Testis (tissue), 5 donors: ENCODE measurements at places on chromosomes 6 and 20. TPM values are rescaled to one million over a fixed set of nuclear protein-coding genes. Genes with fewer than 3 reads are reported as not detected.

DNA sequence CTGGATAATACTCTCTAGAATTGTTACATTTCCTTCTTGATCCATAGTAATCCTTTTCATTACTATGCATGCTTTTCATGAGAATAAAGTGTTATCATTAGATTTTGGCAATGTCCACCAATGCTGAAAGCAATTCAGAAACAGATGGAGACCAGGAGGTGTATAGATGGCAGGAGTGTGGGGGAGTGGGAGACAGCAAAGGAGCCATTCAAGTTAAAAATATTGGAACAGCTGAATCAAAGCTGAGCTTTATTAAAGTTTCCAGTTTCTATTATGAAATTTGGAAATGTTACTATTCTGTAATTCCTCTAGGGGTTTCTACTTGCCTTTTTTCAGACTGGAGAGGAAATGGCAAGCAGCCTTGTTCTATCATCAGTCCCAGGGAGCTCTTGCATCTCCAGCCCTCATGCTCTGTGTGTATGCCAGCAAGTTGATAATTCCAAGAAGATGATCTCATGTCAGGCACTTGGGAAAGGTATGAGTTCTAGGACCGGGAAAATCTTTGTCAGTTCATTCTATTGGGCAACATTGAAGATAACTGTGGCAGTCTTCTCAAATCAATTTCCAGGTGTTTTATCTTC is 228.0 kb downstream of the CD109 start:
- no peak for DNase-seq

GRCh38 chr6:26205161-26205624 is 118.0 kb downstream of the HFE start:
- DNase-seq, result peak; percentile 85

- DNase-seq, result no peak
Measured at GRCh38 chr6:5866547-5867051, 140.1 kb downstream of the NRN1 start.

- no peak for DNase-seq
Measured at GRCh38 chr6:2468601-2468955, 223.2 kb upstream of the GMDS start.

GRCh38 chr6:169169375-169169774 is 84.3 kb downstream of the THBS2 start:
- DNase-seq, result no peak

GRCh38 chr6:148406579-148407371 is 64.1 kb downstream of the SASH1 start:
- DNase-seq, result no peak

GRCh38 chr20:3820901-3821727 is 767 bp downstream of the AP5S1 start:
- no peak for DNase-seq

DNA sequence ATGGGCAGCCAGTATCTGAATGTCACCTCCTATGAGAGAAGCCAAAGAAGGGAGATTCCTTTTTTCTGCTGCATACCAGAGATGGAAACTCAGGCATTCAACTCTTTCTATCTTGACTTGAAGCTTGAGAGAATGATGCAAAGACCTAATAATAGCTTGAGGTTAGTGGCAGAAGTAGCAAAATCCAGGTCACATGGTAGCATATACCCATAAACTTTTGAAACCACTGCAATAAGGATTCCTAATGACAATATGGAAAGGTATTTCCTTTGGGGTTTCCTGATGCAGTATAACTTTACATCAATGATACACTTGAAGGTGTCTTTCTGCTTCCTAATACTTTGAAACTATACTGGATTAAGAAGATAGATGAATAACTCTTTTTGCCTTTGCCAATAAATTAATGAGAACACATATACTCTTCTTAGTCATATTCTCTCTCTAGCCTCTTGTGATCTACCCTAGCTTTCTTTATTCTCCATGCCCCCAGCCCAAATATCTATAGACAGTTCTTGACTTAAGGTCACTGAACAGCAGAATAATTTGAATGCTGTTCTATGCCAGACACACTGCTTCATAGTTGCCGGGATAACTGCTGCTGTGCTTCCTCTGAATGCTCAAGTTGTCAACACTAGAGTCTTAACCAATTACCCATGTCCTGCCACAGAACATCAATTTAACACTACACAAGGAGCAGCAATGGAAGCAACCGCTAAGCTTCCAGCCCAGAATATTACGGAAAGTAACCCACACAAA is 155.5 kb upstream of the SIM1 start:
- DNase-seq, result no peak

GRCh38 chr6:157908369-157909281 is 73.0 kb upstream of the SYNJ2 start:
- DNase-seq, result no peak

DNA sequence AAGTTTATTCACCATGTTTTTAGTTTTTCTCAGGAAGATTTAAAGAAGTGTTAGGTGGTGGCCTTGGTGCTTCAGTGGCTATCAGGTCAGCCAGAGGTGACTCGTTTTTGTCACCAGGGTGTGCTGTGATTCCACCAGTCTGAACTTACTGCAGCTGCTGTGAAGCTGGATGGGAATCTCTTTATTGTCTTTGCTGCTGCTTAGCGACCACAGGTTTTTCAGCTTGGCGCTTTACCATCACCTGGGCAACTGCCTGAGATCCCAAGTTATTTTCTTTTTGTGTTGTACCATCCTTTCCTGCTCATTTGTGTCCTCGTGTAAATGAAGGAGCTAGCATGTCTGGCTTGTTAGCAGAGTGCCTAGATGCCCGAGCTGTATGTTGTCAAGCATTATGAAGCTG is 146.9 kb downstream of the MACROD2 start:
- peak; percentile 79 for DNase-seq

AKAP12 gene
- total RNA-seq, result 287 TPM

DNA sequence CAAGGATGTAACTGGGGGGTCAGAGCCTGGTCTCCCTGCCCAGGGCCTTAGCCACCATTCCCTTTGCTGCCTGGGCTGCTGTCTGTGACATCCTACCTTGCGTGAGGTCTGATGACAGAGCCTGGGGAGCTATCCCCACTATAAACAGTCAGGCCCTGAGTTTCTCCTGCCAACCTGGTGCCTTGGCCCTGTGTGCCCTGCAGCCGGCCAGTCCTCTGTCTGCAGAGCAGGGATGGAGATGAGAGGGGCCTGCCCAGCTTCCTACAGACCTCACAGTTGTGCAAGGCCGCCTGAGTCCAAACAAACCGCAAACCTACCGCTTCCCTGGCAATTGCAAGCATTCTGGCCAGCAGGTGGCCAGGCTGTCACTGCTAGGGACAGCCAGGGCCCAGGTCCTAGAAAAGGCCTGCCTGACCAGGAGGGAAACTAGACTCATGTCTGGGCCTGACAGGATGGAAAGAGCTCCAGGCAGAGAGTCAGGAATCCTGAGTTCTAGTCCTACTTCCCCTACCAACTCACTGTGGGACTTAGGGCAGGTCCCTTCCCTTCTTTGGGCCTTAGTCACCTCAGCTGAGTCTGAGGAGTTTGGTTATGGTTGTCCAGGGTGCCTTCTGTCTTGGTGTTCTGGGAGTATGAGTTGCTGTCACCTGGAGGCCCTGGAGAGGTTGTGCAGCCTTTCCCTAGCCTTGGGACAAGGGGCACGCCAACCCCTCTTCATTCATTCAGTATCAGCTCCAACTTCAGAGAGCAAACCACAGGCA is 86.2 kb downstream of the VEGFA start:
- DNase-seq, result peak; percentile 40

BRD2 gene
- total RNA-seq, result 312 TPM

ZSCAN26 gene
- 26.1 TPM for total RNA-seq

- no peak for DNase-seq
Measured at GRCh38 chr6:168606722-168607121, 165.7 kb downstream of the SMOC2 start.

ROS1 gene
- total RNA-seq, result 1.1 TPM

GRCh38 chr6:118029967-118030366 is 122.9 kb downstream of the SLC35F1 start:
- DNase-seq, result no peak

MRAP2 gene
- total RNA-seq, result 5.4 TPM

GRCh38 chr6:143107911-143108761 is 47.4 kb downstream of the AIG1 start:
- DNase-seq, result no peak

DNA sequence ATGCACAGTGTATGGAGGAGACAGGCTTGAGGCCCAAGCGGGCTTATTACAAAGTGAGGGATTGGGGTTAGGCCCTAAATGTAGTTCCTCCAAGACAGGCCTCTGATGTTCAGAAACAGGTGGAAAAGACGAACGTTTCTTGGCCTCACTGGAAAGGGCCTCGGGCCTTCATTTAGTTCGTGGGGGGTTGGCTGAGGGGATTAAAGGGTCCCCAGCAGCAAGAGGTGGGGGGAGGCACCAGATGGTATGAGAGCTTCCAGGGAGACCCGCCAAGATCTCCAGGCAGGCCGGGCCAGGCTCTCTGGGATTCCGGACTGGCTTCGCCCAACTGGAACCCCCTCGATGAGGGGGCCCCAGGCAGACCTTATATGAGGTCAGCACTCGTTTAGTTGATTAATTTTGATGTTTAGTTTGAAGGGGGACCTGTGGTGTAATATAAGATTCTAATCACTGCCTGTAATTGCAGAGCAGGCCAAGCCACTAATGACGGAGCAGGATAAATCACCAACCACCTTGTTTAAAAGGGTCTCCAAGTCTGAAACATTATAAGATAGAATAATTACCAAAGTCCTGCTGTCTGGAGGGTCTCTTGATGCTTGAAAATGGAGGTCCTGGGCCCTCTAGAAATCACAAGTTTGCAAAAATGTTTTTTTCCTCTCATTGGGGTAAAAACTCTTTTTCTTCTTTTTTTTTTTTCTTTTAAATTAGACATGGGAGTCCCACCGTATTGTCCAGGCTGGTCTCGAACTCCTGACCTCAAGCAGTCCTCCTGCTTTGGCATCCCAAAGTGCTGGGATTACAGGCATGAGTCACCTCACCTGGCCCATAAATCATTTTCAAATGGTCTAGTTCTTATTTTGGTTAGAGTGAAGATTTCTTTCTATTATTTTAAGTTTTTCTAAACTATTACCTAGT is 2.2 kb downstream of the HMGA1 start:
- DNase-seq, result no peak

- no peak for DNase-seq
Measured at GRCh38 chr6:72406517-72406916, 215.3 kb upstream of the KCNQ5 start.

GRCh38 chr20:35615667-35616464 is at the start of gene SPAG4:
Gene SPAG4 (plus strand): TSS chr20:35615829. CDS start chr20:35616004, 175 bp downstream.
- peak; percentile 99 for DNase-seq

- no peak for DNase-seq
Measured at GRCh38 chr6:122651604-122652003, 41.4 kb downstream of the PKIB start.
